ENCODE measurements at places on chromosomes 2 and 18. TPM values are rescaled to one million over a fixed set of nuclear protein-coding genes. Genes with fewer than 3 reads are reported as not detected.

DNA sequence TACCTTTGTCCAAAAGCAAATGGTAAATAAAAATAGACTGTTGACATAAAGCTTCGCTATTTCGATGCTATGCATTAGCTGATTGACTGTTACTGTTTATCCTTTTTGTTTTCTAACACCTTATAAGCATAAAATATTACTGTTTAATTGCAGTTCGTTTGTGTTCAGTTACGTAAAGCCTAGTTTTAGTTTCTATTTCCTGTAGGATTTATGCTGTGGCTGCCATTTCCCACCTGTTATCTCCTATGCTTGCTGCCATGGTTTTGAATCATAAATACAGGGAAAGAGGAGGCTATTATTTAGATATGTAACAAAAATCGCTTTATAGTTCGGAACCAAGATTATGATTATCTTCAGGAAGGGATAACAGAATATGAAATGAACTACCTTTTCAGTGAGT, 3.9 kb downstream of the TANK start:
- H3K27ac ChIP-seq: no peak overlapping the region
- peaks cover 9% of the 10 kb centered on the region for H3K4me1 ChIP-seq
- H3K27me3 ChIP-seq: no peaks in the 10 kb centered on the region
- no peaks in the 10 kb centered on the region for H3K36me3 ChIP-seq

- H3K4me1 ChIP-seq: peaks cover 21% of the 10 kb centered on the region
- peak overlapping the region; percentile 76 for H3K4me3 ChIP-seq
- H3K27ac ChIP-seq: no peak overlapping the region
- H3K27me3 ChIP-seq: peaks cover 30% of the 10 kb centered on the region
Observed at GRCh38 chr2:167294776-167295140, 406.5 kb downstream of the XIRP2 start.

- no peaks in the 10 kb centered on the region for H3K4me1 ChIP-seq
- no peaks in the 10 kb centered on the region for H3K27me3 ChIP-seq
Observed at GRCh38 chr2:45678791-45679348, 27.4 kb downstream of the PRKCE start.

- peak; percentile 94 for DNase-seq
- H3K4me3 ChIP-seq: no peak overlapping the region
- peaks cover 36% of the 10 kb centered on the region for H3K27me3 ChIP-seq
- no peak overlapping the region for H3K27ac ChIP-seq
- H3K36me3 ChIP-seq: no peaks in the 10 kb centered on the region
Observed at GRCh38 chr2:205680067-205680466, 2.2 kb upstream of the NRP2 start.

DNA sequence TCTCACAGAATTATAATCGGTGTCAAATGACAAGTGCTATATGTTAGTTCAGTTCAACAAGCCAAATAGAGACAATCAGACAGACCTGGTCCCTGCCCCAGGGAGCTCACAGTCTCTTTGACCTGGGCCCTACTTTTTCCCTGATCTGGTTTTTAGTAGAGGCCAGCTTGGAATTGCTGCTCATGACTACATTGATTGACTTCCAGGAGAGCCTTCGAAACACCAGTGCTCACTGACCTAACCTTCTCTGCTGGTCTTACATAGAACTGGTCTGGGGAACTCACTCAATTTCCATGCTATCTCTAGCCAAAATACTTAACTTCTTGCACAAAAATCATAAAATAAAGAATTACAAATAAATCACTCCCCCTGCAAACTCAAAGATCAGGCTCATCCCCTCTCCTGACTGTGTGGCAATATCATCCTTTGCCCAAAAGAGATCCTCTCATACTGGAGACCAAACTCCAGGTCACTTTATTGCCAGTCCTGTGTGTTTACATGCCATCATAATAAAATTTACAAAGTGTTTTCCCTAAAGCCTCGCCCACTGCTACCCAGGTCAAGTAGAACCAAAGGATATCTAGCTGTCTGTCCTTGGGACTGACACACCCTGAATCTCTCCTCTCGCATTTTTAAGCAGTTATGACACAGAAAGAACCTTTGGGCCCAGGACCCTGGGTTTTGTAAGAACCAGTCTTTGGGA, 53.2 kb downstream of the PROC start:
- H3K36me3 ChIP-seq: no peaks in the 10 kb centered on the region
- H3K4me3 ChIP-seq: no peak overlapping the region
- H3K27me3 ChIP-seq: no peaks in the 10 kb centered on the region
- no peak for DNase-seq
- H3K4me1 ChIP-seq: no peaks in the 10 kb centered on the region

DNA sequence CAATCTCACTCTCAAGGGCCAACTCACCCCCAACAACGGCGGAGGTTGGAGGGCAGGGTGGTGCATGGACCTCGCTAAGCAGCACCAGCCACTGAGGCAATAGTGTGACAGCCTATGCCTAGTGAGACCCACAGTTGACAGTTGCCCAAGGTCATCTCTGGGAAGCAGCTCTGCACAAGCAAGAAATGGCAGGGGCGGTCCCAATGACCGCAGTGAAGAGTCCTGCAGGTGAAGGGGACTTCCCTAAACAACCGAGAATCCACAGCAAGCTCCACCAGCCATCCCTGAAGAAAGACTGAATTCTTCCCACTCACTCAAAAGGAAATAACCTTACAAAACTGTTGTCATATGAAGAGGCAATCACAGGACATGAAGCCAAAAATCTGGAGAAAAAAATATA, 313.4 kb upstream of the ID2 start:
- H3K4me3 ChIP-seq: no peak overlapping the region
- no peaks in the 10 kb centered on the region for H3K36me3 ChIP-seq
- no peak overlapping the region for H3K27ac ChIP-seq
- H3K27me3 ChIP-seq: no peaks in the 10 kb centered on the region

- H3K27me3 ChIP-seq: no peaks in the 10 kb centered on the region
- H3K27ac ChIP-seq: no peak overlapping the region
- no peak overlapping the region for H3K4me3 ChIP-seq
- DNase-seq: no peak
- no peaks in the 10 kb centered on the region for H3K36me3 ChIP-seq
- no peaks in the 10 kb centered on the region for H3K4me1 ChIP-seq
Observed at GRCh38 chr2:180655842-180656454, 324.5 kb upstream of the UBE2E3 start.

GRCh38 chr2:134917360-134917865, 1.2 kb upstream of the CCNT2 start:
- H3K27me3 ChIP-seq: no peaks in the 10 kb centered on the region
- peak overlapping the region; percentile 89 for H3K4me3 ChIP-seq
- H3K27ac ChIP-seq: peak overlapping the region; percentile 98
- H3K36me3 ChIP-seq: no peaks in the 10 kb centered on the region
- peaks cover 18% of the 10 kb centered on the region for H3K4me1 ChIP-seq

- no peaks in the 10 kb centered on the region for H3K4me1 ChIP-seq
- no peaks in the 10 kb centered on the region for H3K27me3 ChIP-seq
Observed at GRCh38 chr18:11324510-11324909, 175.1 kb upstream of the PIEZO2 start.

DNA sequence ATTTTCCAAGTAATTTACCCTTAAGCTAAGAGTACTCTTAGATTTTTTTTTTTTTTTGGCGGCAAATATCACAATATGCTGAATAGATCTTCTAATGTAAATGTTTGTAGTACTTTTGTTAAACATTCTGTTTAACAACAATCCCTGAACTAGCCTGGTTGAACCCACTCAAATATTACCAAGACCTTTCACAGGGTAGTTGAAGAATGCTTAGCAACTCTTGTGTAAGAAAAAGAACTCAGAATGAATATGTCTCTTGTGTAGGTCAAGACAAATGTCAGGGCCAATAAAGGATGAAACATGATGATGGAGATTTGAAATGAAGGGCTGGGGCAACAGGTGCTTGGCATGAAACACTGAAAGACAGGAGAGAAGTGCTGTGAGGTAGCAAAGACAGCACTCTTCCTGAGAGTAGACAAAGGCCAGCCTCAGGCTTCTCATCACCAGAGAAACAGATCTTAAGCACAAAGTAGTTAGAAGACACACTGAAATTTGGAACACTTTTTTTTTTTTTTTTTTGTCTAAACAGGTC, 597.3 kb downstream of the ERBB4 start:
- H3K4me3 ChIP-seq: no peak overlapping the region
- peak; percentile 11 for DNase-seq
- no peaks in the 10 kb centered on the region for H3K36me3 ChIP-seq
- H3K27me3 ChIP-seq: no peaks in the 10 kb centered on the region
- no peak overlapping the region for H3K27ac ChIP-seq

- H3K4me3 ChIP-seq: no peak overlapping the region
- H3K36me3 ChIP-seq: no peaks in the 10 kb centered on the region
- no peak for DNase-seq
- no peaks in the 10 kb centered on the region for H3K4me1 ChIP-seq
Observed at GRCh38 chr2:185316383-185316782, 422.2 kb upstream of the FSIP2 start.

- H3K36me3 ChIP-seq: no peaks in the 10 kb centered on the region
- peaks cover 4% of the 10 kb centered on the region for H3K4me1 ChIP-seq
- no peak overlapping the region for H3K4me3 ChIP-seq
- no peak for DNase-seq
Observed at GRCh38 chr18:39453882-39454281, 1888.3 kb upstream of the CELF4 start.

DNA sequence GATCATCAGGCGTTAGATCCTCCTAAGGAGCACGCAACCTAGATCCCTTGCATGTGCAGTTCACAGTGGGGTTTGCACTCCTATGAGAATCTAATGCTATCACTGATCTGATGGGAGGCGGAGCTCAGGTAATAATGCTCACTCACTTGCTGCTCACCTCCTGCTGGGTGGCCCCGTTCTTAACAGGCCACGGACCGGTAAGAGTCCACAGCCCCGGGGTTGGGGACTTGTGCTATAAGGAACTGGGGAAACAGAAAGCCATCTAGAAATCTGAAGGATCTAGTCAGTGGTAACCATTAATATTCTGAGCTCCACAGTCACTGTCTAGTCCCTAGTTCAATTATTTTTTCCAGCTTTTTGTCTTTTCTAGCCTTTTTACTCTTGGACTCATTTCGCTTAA, 44.7 kb upstream of the GAREM2 start:
- DNase-seq: peak; percentile 12
- no peaks in the 10 kb centered on the region for H3K4me1 ChIP-seq
- peak overlapping the region; percentile 14 for H3K27ac ChIP-seq
- H3K4me3 ChIP-seq: no peak overlapping the region

GRCh38 chr18:68438983-68439382, 275.9 kb downstream of the TMX3 start:
- no peaks in the 10 kb centered on the region for H3K36me3 ChIP-seq
- DNase-seq: peak; percentile 72
- peaks cover 24% of the 10 kb centered on the region for H3K4me1 ChIP-seq
- H3K4me3 ChIP-seq: no peak overlapping the region
- H3K27ac ChIP-seq: peak overlapping the region; percentile 24
- no peaks in the 10 kb centered on the region for H3K27me3 ChIP-seq

DNA sequence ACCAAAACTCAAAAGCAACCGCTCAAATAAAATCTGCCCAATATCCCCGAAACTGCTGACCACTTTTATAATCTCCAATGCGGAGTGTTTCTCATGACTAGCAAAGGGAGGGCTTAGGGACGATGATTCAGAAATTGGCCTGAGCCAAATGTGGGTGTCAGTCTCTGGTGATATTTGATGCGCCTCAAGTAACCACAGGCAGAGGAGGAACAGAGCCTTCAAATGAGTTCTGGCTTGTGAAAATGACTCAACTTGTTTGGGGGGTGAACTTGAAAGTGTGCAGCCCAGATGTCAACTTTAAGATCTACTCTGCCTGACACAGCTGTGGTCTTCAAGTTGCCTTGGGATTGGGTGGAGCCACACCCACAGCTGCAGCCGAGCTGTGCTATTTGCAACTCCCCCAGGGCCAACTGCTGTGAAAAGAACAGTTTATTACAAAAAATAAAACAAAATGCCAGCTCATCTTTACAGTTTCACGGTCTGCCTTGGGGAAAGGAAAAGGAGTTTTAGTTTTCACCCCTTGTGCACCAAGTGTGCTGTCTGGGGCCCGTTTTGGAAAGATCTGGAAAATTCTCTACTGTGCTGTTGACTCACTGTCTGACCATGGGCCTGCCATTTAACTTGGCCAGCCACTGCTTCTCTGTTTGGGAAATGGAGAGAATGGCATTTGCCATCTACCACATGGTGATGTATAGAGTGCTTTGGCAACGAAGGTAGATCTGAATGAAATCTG, 222.1 kb downstream of the MTX2 start:
- no peak overlapping the region for H3K27ac ChIP-seq
- H3K4me3 ChIP-seq: no peak overlapping the region
- no peak for DNase-seq
- H3K4me1 ChIP-seq: peaks cover 11% of the 10 kb centered on the region

The CYP27A1 gene
- 0.11 TPM for total RNA-seq

The OSR1 gene
- not detected for total RNA-seq

The POU3F3 gene
- total RNA-seq: not detected

The MERTK gene
- total RNA-seq: 6.1 TPM

The CCDC74B gene
- total RNA-seq: 13.8 TPM

The EVX2 gene
- not detected for total RNA-seq

The GCG gene
- not detected for total RNA-seq

Measured in neural progenitor cell (in vitro differentiated cells).